ENCODE measurements at places on chromosomes 13 and 19. TPM values are rescaled to one million over a fixed set of nuclear protein-coding genes. Genes with fewer than 3 reads are reported as not detected.

VPS36 gene
- 12.7 TPM for polyA plus RNA-seq

GJB2 gene
- polyA plus RNA-seq = 0.83 TPM

METTL21C gene
- polyA plus RNA-seq = not detected

C19orf38 gene
- polyA plus RNA-seq = 1.4 TPM

NECTIN2 gene
- polyA plus RNA-seq = 23.8 TPM

PDS5B gene
- 10.3 TPM for polyA plus RNA-seq

COMMD6 gene
- 75.2 TPM for polyA plus RNA-seq

CEACAM16 gene
- not detected for polyA plus RNA-seq

ZNF724 gene
- polyA plus RNA-seq = 0.24 TPM

All from adipose tissue (tissue), 3 donors.